ENCODE measurements at places on chromosomes 3 and 15.
A peak's percentile ranks its signal among the peaks of the same experiment; 100 is the strongest.

DNA sequence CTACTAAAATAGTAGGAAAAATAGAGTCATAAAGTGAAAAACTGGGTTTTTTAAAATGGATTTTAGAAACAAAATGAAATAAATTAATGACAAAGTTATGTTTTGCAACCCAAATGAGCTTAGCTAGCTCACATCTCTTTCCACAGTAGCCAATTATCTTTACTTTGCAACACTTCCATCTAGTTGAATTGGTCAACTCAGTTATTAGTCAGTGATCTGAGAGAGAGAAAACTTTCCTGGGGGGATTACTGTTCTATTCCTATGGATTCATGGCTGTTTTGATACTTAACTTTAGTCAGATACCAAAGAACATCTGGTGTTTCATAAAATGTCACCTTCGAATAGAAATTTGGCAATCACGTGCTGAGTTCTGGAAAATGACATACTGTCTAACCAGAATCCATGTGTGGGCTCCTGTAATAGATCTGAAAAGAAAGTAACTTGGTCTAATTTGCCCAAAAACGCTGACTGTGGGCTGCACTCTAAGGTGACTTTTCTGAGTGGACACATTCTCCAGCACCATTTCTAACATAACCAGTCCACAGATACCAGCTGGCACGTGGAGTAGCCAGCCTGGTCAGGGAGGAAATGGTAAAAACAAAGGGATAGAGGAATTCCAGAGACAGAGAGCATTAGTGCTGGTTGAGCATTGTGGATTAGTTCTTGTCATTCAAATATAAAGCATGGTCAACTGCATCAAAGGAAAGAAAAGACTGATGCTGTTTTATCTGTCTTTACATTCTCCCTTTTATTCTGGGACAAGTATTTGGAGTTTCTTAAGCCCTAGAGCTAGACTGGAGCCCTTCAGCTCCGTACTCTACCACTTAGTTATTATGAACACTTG lies 45.2 kb upstream of the CCDC80 start:
- no peak for DNase-seq

GRCh38 chr15:101063891-101064794 lies 145.0 kb downstream of the LRRK1 start:
- DNase-seq = no peak

- no peak for DNase-seq
These were observed 105.6 kb downstream of the LPP start for GRCh38 chr3:188259596-188259995.

- no peak for DNase-seq
These were observed 195.1 kb downstream of the UBE3A start for GRCh38 chr15:25243800-25244097.

- no peak for DNase-seq
These were observed 342.9 kb downstream of the CNTN3 start for GRCh38 chr3:74271541-74271940.

DNA sequence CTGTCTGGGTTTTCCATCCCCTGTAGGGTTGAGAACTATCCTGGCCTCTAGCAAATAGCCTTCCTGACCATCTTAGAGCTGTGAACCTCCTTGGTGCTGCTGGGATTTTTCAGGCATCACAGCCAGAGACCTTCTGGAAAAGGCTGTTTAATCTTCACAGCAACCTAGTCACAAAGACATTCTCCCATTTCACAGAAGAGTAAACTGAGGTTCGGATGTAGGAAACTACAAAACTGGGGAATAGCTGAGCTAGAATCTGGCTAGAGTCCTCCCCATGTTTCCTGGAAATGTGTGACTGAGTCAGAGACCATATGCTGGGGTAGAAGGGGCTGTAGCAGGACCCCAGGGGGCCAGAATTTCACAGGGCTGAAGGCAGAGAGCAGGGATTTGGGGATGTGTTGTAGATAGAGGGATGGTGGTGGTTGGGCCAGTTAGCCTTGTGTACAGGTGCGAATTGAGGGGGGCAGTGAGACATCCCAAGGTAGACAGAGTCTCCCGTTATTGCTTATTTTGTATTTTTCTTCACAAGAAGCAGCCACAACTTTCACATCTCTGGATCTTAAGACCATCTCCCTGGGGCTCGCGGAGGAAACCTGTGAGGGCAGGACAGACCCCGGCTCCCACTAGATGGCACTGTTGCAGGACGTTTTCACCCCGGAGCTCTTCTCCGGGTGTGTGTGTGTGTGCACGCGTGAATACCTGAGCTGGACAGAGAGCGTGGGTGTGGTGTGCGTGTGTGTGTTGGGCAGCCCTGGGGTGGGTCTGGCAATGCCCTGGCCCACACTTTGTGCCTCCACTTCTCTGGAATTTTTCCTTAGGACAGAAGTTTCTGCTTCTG lies 66.9 kb upstream of the PRR23C start:
- DNase-seq = peak; percentile 26

All from spinal cord (tissue), 10 donors.